ENCODE measurements at places on chromosomes 12 and 14.

GRCh38 chr14:24576182-24576581 lies at the start of gene CTSG:
TSS of gene CTSG (minus strand) at chr14:24576250. CDS start at chr14:24576223, 27 bp downstream.
- DNase-seq = no peak

DNA sequence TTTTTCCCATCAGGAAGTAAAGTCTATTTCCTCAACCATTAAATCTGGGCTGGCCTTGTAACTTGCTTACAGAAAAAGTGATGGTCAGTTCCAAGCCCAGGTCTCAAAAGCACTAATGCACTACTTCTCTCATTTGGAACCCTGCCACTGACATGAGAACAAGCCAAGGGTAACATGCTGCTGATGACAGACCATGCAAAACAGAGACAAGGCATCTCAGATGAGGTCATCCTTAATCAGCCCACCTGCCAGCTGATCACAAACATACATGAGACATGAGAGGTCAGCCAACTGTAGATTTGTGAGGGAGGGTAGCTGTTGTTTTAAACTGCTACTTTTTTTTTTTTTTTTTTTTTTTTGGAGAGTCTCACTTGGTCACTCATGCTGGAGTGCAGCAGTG lies 16.2 kb downstream of the TWF1 start:
- no peak for DNase-seq

GRCh38 chr12:131192951-131193350 lies 239.2 kb downstream of the ADGRD1 start:
- DNase-seq = no peak

- DNase-seq = no peak
Measured at GRCh38 chr14:86796221-86797074, 1196.5 kb downstream of the GALC start.

DNA sequence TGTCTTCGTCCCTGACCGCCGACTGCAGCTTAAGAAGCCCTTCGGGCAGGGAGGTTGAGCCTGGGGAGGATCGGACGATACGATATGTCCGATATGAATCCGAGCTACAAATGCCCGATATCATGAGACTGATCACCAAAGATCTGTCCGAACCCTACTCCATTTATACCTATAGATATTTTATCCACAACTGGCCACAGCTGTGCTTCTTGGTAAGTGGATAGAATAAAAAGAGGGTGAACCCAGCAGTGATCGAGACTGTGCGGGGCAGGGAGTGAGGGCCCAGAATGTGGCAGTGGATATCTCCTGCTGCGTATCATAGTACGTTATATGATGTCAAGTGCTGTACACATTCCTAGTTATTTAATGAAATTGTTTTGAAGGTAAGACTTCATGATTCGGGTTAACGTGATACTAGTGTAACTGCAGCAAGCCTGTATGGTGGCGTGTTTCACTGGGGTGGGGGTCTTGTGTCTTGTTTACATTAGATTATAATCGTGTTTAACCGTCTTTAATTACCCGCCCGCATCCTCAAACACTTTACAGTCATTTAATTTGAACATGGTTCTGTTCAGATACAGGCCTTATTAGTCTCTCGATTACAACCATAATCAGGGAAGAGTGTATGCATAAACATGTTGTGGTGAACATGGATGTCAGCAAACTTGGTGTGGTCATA lies 1.3 kb downstream of the NAA30 start:
- peak; percentile 10 for DNase-seq

DNA sequence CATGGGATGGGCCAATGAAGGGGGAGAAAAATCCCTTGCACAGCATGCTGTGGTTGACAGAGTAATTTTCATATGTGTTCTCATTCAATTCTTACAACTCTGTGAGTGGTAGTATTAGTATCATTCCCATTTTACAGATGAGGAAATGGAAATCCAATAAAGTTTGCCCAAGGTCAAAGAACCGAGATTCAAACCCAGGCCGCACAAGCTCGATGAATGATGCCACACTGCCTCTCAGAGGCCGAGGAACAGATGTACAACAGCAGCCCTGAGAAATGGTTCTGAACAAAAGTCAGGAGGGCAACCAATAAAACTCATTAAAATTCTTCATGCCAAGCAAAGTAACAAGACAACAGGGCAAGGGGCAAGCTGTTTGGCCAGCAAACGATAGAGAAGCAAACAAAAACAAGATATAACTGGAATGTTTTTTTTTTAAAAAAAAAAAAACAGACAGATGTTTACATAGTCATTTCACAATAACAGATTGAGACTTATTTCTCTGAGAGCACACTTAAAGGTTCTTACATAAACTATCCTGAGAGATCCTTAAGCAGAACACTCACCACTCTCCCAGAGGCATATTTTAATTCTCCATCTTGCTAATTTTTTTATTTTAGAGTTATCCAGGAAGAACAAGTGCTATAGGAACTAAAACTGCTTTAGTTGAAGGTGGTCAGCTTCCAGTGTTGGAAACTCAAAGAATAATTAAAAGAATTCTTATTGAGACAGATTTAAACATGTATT lies 85.8 kb downstream of the EXOC5 start:
- DNase-seq = no peak

GRCh38 chr14:95222870-95223398 lies 65.6 kb upstream of the DICER1 start:
- DNase-seq = no peak

DNA sequence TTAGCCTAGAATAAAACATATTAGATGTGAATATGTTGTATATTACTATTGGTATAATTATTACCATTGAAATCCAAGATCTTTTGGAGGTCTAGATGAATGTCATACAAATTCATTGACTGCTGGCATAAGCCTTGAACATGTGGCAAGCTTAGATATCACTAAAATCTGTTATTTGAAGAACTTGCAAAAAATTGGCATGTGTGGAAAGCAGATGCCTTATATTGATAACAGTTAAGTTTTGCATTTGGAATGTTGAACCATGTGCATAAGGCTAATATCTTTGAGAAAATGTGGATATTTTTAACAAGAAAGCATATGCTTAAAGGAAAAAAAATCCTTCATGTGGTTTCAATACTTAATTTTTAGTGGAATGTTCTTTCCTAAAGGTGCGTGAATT lies 203.6 kb upstream of the PRICKLE1 start:
- no peak for DNase-seq

DNA sequence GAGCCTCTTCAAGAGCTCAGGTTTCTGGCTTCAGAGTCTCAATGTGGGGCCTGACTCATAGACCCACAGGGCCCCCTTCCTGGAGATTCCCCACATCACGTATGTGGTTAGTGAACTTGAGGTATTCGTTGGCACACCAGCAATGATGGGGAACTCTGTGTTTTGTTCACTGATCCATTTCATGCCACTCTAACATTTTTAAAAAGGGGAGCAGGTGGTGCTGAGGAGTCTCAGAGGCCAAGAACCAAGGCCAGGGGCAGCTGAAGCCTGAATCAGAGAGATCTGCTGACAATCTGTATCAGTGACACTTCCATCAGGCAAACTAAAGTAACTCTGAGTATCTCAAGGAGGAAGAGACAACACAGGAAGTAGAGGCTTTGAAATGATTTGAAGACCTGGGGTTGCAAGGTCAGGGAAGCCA lies 323.4 kb downstream of the VRK1 start:
- DNase-seq = no peak

- DNase-seq = no peak
Measured at GRCh38 chr14:102316338-102316742, 3.2 kb upstream of the ZNF839 start.

GRCh38 chr14:29217813-29218450 lies 451.3 kb downstream of the FOXG1 start:
- DNase-seq = no peak

- no peak for DNase-seq
Measured at GRCh38 chr14:90781876-90782275, 34.4 kb downstream of the TTC7B start.

GRCh38 chr12:105100998-105101397 lies 6.5 kb upstream of the WASHC4 start:
- DNase-seq = no peak

GRCh38 chr14:91143862-91144261 lies 30.0 kb downstream of the DGLUCY start:
- DNase-seq = no peak

- DNase-seq = no peak
Measured at GRCh38 chr14:44053422-44053821, 453.7 kb downstream of the FSCB start.

DNA sequence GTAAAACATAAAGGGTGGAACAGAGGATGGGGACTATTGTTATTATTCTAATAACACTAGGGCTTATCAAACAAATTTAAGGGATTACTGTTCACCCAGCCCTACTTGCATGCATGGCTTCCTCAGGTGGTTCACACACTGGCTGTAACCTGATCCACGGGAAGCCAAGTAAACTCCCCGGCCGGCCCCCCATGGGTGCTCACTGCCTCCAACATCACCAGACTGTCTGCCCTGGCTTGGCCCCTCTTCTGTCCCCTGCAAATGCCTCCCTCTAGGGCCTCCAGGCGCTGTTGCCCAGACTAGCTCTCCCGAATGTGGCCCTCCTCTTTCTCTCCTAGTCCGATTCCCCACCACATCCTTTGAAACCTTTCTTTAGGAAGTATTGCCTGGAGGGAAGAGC lies 18.6 kb downstream of the FAIM2 start:
- DNase-seq = no peak

DNA sequence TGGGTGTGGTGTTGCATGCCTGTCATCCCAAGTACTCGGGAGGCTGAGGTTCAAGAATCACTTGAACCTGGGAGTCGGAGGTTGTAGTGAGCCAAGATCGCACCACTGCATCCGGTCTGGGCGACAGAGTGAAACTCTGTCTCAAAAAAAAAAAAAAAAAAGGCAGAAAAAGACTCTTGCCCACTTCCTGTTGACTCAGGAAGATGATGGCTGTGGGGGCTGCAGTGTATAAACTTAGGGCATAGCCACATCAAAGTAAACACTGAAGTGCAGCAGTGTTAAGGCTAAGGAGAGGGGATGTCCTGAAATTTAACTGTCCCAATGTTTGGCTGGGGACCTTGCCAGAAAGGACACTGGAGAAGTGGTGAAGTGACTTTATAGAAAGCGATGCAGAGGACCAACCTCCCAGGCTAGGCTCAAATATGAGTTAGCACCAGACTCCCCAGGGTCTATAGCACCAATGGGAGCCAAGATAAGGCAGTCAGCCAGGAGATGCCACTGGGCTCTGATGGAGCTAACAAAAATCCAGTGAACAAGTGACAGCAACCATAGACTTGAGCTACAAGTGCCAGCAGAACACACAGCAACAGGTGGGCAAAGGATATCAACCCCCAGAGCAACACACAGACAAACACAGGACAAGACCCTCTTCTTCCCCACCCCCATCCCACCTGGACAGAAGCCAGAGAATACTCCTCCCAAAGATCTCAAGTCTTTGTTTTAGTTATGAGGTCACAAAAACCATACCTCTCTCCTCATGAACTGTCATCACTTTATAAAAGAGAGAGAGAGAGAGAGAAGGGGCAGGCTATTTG lies 28.0 kb downstream of the NELL2 start:
- DNase-seq = no peak

- no peak for DNase-seq
Measured at GRCh38 chr14:103015426-103015825, 41.9 kb downstream of the CDC42BPB start.

DNA sequence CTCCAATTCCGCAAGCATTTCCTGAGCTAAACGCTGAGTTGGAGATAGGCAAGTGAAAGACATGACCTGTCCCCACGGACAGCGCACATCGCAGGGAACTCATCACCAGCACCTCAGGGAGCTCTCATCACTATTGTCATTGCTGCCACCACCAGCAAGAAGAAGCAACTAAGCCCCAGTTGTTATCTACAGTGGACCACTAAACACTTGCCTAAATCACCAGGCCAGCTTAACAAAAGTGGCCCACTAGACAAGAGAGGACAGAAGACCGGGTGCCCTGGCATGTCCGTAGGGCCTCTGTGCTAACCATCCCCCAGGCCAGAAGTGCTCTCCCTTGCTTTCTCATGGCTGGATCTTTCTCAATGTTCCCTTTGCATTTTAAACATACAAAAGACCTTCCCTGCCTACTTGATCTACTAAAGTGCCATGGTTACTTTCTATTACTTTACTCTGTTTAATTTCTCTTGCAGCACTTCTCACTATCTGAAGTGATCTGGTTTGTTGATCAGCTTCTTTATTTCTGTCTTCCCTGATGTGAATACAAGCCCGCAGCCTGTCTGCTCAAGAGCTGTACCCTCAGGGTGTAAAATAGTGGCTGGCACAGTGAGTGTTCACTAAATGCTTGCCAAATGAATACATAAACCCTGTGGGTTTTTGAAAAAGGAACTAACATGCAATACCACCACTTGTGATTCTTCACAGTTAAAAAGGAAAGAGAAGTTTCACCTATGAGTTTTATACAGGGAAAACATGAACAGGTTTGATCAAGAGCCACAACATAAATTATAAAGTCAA lies 60.9 kb upstream of the RFLNA start:
- no peak for DNase-seq

- DNase-seq = no peak
Measured at GRCh38 chr12:68959891-68960464, 27.0 kb upstream of the CPM start.

DNA sequence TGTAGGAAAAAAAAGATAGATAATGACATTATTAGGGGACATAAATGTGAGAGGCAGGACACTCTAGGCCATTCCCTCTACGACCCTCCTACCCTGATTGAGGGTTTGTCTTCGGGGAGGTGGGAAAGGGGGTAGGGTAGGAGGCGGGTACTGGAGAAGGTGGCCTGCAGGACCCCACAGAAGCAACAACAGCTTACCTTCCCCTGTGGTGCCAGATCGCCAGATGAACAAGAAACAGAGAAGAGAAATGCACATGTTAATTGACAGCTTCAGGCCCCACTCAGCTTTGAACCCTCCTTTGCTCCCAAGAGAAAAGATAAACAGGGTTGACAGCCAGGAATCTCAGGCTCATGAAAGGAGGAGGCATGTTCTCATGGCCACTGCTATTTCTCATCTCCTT lies 4.8 kb downstream of the PHB2 start:
- no peak for DNase-seq

DNA sequence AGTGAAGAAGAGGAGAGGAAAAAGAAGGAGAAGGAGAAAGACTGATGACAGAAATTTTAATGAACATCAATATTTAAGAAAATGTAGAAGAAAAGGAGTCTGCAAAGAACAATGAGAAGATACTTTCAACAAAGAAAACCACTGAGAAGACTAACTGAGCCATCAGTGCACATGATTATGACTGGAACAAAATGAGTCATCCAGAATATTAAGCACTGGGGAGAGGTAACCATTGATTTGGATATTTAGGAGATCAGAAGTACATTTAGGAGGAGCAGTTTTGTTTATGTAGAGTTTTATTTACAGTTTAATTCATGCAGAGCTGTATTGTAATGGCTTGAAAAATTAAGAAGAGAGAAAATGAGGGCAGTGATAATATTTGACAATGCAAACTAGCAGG lies 159.1 kb downstream of the C12orf50 start:
- no peak for DNase-seq

GRCh38 chr12:18570543-18570942 lies 167.3 kb downstream of the PLCZ1 start:
- no peak for DNase-seq

GRCh38 chr12:89825591-89826449 lies 117.2 kb upstream of the ATP2B1 start:
- DNase-seq = no peak
